GM23338 (cell line): ENCODE measurements at places on chromosomes 6 and 20. TPM values are rescaled to one million over a fixed set of nuclear protein-coding genes. Genes with fewer than 3 reads are reported as not detected.

- no peaks in the 10 kb centered on the region for H3K27me3 ChIP-seq
- H3K4me3 ChIP-seq, result peak overlapping the region; percentile 61
- peaks cover 15% of the 10 kb centered on the region for H3K4me1 ChIP-seq
- DNase-seq, result no peak
Measured at GRCh38 chr6:95576998-95577303, 384 bp upstream of the MANEA start.

GRCh38 chr6:38207375-38207774 is 387.8 kb downstream of the ZFAND3 start:
- H3K27me3 ChIP-seq, result no peaks in the 10 kb centered on the region
- no peak for DNase-seq
- H3K4me1 ChIP-seq, result peaks cover 10% of the 10 kb centered on the region
- no peaks in the 10 kb centered on the region for H3K36me3 ChIP-seq

GRCh38 chr6:111088668-111089003 is 1.3 kb downstream of the SLC16A10 start:
- peaks cover 19% of the 10 kb centered on the region for H3K27me3 ChIP-seq
- H3K4me1 ChIP-seq, result peaks cover 29% of the 10 kb centered on the region
- H3K36me3 ChIP-seq, result no peaks in the 10 kb centered on the region
- peak overlapping the region; percentile 78 for H3K4me3 ChIP-seq
- no peak for DNase-seq
- H3K27ac ChIP-seq, result no peak overlapping the region

DNA sequence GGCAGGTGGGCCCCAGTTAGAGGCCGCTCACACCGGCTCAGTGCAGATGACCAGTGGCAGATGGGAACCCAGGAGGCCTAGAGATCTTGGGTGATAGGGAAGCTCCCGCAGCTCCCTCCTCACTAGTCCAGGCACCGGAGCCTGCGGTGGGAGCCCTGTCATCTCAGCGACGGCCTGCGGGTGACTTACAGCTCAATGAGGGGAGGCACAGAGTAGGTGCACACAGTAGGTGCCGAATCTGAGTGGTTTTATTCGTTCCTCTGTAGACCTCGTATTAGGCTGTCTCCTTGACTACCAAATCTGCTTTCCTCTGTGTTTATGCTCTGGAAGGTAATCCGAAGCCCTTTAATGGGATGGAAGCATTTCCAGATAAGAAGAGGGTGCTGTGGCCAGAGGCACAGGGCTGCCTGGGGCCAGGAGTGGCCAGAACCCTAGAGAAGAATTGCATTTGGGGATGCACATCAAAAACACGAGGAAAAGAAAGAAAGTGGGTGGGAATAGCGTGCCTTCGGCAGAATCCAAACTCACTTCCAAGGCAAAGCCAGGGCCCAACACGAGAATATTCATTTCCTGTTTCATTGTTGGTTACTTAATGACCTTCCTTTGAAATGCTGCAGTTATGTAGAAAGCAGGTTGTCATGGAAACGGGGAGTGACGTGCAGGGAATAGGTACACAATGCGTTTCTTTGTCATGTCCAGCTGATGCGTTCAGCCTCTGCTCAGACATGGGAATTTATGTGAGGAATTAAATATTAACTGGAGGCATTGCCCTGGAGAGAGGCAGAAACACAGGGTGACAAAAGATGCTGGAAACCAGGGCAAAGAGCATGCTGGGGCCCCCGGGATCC is 24.7 kb downstream of the MYT1 start:
- H3K27ac ChIP-seq, result peak overlapping the region; percentile 77
- DNase-seq, result peak; percentile 96
- peak overlapping the region; percentile 44 for H3K4me3 ChIP-seq

The LY6G5C gene
- total RNA-seq, result 1.1 TPM in 1 of 2 replicates, not detected in the other

The SLC22A7 gene
- total RNA-seq, result not detected in 2 replicates
